ENCODE measurements at places on chromosomes 16 and 17.
A peak's percentile ranks its signal among the peaks of the same experiment; 100 is the strongest.

DNA sequence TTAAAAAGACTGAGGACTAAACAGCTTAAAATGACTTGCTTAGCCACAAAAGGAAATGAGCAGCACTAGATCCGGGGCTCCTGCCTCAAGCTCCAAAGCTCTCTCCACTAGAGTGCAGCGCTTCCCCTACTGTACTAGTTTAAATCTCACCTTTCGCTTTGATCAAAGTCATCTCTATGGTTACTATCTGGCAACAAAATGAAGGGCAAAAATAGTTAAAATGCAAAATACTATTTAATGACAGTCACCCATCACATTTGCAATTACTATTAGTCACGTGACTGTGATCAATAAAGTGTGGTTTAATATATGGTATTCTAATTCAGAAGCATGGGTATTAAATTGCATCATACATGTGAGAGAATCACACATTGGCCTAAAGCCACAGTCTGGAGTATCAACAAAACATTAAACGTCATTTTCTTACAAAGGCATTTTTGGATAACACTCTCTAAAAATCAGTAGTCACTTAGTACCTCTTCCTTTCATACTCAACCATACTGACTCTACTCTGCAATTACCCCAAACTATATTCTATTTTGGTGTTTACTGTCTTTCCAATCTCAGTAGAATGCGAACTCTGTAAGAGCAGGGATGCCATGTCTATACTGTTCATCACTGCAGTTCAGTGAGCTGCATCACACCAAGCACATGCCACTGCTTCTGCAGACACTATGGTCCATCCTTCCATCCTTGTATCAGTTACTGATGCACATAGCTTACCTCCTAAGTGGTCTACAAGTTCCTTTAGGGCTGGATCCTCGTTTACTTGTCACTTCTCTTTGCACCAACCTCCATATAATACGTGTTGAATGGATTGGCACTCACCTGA, 6.2 kb downstream of the PSMD12 start:
- no peak for DNase-seq

DNA sequence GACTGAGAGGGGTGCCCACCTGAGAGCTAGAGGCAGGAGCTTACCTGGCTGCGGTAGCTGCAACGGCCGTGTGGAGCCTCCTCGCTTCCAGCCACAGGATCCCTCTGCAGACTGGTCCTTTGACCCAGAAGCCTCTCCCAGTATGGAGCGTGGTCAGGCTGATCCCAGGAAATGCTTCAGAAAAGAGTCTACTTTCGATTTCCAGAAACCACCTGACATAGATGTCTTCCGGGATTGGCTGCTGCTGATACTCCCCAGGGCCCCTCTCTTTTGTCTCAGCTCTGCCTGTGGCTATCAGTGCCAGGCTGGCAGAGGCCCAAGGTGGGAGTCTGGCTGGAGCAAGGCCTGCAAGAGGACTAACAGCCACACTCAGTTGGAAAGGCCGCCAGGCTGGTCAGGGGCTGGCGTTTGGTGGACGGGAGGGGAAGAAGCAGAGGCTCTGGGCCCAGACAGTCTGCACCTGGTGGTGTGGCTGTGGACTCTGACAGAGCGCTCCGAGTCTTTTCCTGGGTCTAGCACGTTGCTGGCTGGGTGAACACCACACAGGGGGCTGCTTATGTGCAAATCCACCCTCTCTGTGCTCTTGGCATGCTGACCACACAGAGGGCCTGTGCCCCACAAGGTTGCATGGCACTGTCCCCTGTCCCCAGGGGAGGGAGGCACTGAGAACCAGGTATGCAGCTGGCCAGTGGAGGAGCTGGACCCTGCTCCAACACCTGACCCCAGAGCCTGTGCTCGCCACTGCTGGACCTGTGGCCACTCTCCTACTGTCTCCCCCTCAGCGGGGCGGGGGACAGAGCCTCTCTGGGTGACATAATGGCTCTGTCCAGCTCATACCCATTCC, at the start of gene LGALS3BP:
TSS of gene LGALS3BP (minus strand) at position 144 of the 844 bp plus-strand sequence. CDS start 2,732 bp downstream, outside the sequence.
- DNase-seq, result no peak

- DNase-seq, result peak; percentile 62
Measured at GRCh38 chr17:1638171-1638590, 7.4 kb downstream of the SCARF1 start.

- DNase-seq, result no peak
Measured at GRCh38 chr17:28416703-28417311, 10.8 kb upstream of the SLC46A1 start.

GRCh38 chr17:12429116-12429515, 236.6 kb upstream of the MYOCD start:
- DNase-seq, result no peak

GRCh38 chr17:76772842-76773525, 35.1 kb downstream of the MFSD11 start:
- DNase-seq, result peak; percentile 26

DNA sequence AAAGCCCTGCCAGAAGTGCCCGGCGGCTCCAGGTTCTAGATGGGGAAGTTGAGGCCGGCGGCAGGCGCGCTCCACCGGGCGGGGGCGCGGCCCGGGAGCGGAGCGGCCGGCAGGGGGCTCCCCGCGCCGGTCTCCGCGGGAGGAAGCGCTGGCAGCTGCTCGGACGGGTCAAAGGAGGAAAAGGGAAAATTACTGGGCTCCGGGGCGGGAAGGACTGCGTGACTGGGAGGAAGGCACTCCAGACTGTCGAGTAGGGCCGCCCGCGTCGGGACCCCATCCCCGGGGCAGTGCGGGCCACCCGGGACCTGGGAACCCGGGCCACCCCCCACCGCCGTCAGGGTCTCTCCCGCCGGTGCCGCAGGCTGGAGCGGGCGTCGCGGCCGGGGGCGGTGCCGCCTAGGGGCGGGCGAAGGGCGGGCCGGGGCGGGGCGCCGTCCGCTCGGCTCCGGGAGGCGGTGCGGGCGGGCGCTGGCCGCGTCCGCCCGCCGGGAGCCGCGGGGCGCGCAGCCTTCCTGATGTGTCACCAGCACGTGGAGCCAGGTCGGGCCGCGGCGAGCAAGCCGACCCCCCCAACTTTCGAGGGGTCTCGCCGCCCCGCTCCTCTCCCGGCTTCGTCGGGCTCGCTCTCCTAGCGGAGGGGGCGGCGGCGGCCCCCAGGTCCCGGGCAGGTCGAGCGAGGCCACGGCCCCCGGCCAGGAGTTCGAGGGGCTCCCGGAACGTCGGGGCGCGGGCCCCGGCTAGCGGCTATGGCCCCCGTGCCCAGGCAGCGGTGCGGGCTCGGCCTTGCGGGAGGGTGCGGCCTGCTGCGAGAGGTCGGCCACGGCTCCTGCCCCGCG, 167.5 kb downstream of the RAB11FIP4 start:
- peak; percentile 96 for DNase-seq

GRCh38 chr16:20610892-20611349, 34.8 kb upstream of the ACSM2B start:
- no peak for DNase-seq

DNA sequence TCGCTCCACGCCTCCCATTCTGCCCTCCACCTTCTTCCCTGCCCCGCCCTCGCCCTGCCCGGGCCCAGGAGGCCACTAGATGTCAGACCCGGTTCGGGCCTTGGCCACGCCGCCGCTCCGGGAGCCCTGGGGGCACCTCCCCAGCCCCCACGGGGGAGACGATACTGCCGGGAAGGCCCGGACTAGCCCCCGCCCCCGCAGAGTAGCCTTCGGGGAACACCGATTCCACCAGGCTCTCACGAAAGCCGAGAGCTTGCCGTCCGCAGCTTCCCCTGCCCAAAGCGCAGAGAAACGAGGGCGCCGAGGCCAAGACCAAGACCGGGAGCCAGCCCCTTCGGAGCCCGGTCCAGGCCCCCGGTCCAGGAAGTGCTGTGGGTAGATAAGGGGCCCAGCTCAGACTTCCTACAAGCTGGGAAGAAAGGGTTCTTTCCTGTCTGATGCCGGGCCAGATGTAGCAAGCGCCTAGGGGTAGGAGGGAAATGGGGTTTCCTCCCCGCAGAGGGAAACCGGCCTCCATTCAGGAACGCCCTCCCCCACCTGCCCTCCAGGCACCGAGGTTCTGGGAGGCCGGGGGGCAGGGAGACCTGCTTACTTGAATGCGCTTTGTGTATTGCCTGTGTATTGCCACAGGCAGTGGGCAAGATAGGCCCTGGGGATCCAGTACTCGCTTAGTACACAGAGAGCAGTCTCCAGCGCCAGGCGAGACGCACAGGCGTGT, 806 bp upstream of the CYB561 start:
- DNase-seq, result peak; percentile 94

DNA sequence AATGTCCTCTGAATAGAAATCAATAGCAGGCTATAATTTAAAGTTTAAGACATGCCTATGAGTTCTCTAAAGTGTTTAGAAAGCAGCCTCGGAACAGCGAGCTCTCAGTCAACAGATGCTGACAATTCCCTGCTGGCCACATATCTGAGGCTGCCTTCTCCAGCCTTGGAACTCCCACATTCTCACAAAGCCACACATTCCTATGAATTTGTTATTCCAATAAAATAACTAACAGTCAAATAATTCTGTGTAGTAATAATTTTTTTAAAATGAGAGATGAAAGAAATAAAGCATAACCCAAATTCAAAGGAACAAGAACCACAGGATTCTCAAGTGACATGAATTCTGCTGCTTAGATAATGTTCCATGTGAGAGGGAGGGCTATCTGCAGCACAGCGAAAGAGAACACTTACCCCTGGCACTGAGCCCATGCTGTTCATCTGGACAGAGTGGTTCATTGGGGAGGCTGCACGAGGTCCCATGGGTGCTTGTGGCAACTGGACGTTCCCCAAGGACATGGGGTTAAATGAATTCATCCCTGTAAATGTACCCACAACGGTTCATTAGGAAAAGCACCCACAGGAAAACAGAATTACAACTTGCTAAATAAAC, 56.9 kb upstream of the TRAP1 start:
- DNase-seq, result no peak

DNA sequence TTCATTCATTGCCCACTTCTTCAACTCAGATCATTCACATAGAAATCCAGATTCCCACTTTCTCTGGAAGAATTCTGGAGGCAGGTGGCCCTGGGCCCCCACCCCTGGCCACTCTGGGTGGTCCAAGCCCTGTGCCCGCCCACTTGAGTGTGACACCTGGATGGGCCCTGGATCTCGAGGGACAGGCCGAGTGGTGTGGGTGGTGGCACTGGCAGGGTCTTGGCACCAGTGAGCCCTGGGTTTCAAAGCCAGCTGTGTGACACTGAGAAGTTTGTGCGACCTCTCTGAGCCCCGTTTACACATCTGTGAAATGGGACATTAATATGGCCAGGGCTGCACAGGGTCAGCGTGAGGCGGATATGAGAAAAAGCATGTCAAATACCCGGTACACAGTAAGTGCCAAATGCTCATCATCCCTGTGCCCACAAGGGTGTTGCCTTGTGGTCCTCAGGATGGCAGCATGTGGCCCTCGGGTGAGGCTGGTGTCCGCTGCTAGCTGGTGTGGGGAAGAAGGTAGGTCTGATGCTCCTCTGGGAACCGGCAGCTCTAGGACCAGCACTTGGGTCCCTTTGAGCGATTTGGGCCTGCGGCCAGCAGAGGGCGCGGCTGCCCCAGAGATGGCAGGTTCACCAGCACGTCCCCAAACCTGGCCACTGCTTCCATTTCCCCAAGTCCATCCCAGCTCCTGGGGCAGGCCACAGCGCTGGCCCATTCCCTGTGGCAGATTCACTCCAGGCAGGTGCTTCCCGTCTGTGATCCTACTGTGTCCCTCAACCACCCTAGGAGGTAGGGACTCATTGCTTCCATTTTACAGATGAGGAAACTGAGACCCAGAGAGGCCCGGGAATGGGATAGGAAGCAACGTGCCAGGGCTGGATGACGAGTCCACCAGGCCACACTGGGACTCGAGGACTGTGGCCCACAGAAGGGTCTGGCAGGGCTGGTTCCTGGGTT, 3.6 kb downstream of the OSGIN1 start:
- DNase-seq, result peak; percentile 96

GRCh38 chr16:56512025-56512424, 7.8 kb downstream of the BBS2 start:
- no peak for DNase-seq

- DNase-seq, result no peak
Measured at GRCh38 chr16:8548166-8548565, 42.1 kb downstream of the TMEM114 start.

- DNase-seq, result no peak
Measured at GRCh38 chr16:79247386-79247785, 353.2 kb downstream of the MAF start.

DNA sequence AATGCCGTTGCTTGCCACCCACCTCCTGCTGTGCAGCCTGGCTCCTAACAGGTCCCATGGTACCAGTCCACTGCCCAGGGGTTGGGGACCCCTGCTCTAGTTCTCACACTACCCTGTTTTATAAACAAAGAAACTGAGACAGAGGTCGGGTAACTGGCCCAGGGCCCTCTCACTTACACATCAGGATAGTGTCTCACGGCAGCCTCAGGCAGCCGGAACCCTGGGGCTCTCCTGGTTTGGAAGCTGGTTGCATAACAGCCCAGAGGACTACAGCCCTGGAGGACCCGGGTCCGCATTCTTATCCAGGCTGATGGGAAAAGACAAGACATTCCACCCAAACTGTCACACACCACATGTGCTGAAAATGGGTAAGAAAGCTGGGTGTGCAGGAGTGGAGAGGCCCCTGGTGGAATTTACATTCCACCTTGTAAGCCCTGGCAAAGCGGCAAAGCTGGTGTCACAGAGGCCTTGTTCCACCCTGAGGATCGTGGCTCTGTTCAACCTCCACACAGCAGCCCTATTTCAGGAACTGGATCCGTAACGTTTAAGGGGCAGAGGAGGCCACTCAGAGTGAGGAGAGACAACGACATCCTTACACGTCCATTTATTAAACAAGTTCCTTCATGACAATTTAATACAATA, 9.8 kb downstream of the CMTM3 start:
- DNase-seq, result no peak

GRCh38 chr16:30948667-30949649, at the start of gene ORAI3:
TSS of gene ORAI3 (plus strand) at chr16:30949068. CDS start at chr16:30949290, 222 bp downstream.
- DNase-seq, result peak; percentile 90

DNA sequence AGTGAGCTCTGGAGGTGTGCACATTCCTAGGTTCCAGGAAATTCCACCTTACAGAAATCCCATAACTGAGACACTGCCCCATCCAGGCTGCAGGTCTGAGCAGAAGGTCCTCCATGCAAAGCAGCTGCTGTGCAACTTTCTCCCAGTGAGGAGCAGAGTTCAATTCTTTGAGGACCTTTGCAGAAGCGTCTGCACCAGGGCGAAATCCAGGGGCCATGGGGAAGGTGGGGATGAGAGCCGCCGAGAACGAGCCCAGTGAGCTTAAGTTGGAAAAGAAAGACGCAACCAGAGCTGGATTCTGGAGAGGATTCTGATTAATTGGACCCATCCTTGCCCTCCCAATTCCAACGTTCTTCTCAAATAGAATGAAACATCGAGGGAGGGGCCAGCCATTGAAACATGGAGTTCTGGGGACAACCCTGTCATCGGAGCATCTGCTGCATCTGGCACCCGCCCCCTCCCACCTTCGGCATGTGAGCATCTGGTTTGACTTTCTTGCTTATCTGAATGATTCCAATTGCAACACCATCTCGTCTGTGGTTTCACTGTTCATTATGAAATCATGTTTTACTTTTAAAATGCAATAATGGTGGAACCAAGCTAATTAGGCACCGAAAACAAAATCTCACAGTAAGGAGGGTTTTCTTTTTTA, 190.6 kb upstream of the FOXF1 start:
- DNase-seq, result no peak

GRCh38 chr16:1159325-1159972, 6.5 kb downstream of the CACNA1H start:
- peak; percentile 74 for DNase-seq

Measured in upper lobe of left lung (tissue), 6 donors.